Neuronal stem cell (in vitro differentiated cells): ENCODE measurements at places on chromosomes 11 and 22.

GRCh38 chr11:10358696-10359095 is 53.8 kb downstream of the ADM start:
- no peak for DNase-seq

- DNase-seq, result no peak
Observed at GRCh38 chr11:12806113-12806512, 131.9 kb downstream of the TEAD1 start.

- no peak for DNase-seq
Observed at GRCh38 chr22:46931881-46932280, 169.4 kb downstream of the TBC1D22A start.

GRCh38 chr11:33652431-33652830 is 48.2 kb downstream of the C11orf91 start:
- no peak for DNase-seq

GRCh38 chr11:86147004-86147403 is 78.1 kb upstream of the PICALM start:
- no peak for DNase-seq

DNA sequence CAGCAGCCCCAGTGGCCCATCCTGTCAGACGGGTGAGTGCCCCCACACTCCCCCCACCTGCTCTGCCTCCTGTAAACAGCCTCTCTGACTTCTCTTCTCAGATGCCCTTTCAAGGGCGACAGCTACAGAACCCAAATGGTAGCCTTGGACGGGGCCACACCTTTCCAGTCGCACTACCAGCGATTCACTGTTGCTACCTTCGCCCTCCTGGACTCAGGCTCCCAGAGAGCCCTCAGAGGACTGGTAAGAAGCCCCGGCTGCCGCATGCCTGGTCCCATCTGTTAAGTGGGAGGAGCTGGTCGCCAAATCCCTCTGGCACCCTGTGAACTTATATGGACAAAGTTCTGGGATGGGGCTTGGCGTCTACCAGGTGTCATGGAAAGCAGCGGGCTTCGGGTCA is 6.2 kb downstream of the ZP1 start:
- DNase-seq, result no peak

- DNase-seq, result no peak
Observed at GRCh38 chr11:65743681-65744025, 23.1 kb upstream of the RNASEH2C start.

DNA sequence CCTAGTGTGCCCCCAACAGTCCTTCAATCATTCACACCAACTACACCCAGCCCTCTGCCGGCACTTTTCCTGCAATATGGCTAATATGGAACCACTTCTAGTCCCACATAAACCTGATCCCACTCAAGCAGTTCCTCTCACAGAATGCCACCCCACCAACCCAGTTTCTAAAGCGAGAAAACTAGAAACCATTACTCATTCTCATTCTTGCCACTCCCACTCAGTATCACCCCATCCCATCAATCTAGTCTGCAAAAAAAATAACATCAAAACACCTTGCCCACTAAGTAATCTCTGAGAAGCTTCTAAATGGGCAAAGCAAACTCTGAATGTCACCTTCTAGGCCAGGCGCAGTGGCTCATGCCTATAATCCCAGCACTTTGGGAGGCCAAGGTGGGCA is 17.9 kb downstream of the NAP1L4 start:
- DNase-seq, result no peak

GRCh38 chr11:61129639-61130523 is 27.6 kb downstream of the CD5 start:
- peak; percentile 85 for DNase-seq

- no peak for DNase-seq
Observed at GRCh38 chr11:67055812-67056211, 835 bp upstream of the RHOD start.

GRCh38 chr11:61873588-61874376 is 17.6 kb downstream of the FADS3 start:
- DNase-seq, result no peak

- DNase-seq, result no peak
Observed at GRCh38 chr11:656426-656825, 19.4 kb downstream of the DRD4 start.

DNA sequence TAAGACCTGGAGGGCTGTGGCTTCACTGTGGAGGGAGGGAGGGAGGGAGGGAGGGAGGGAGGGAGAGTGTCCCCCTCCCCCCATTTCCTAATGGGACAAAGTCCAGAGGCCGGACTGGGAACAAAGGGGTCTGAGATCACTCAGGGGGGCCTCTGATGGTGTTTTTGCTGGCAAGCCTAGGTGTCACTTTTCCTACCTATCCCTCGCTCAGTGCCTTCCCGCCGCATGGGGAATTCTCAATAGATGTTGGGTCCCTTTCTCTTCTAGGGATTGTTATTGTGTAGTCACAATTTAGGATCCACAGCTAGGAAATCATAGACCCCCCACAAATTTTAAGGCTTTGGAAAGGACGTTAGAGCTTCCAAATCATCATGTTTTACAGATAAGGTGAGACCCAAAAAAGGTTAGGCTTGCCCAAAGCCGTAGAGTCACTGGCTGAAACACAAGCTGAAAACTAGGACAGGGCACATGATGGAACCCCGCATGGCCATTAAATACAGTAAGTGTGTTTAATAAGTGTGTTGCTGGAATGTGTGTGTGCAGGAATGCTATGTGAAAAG is 4.8 kb upstream of the FTH1 start:
- DNase-seq, result no peak

DNA sequence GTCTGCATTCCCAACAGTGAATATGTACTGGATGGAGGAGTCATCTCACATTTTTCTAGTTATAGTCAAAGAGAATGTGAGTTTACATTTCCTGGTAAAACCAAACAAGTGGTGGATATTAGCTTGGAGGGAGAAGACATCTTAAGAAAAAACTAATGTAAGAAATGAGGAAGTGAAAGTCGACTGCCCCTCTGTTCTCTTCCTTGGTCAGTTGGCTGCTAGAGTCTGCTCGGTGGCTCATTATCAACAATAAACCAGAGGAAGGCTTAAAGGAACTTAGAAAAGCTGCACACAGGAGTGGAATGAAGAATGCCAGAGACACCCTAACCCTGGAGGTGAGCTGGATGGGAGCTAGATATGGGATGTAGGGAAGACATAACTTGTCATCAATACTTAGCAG is 5.8 kb downstream of the SLC22A9 start:
- DNase-seq, result no peak

DNA sequence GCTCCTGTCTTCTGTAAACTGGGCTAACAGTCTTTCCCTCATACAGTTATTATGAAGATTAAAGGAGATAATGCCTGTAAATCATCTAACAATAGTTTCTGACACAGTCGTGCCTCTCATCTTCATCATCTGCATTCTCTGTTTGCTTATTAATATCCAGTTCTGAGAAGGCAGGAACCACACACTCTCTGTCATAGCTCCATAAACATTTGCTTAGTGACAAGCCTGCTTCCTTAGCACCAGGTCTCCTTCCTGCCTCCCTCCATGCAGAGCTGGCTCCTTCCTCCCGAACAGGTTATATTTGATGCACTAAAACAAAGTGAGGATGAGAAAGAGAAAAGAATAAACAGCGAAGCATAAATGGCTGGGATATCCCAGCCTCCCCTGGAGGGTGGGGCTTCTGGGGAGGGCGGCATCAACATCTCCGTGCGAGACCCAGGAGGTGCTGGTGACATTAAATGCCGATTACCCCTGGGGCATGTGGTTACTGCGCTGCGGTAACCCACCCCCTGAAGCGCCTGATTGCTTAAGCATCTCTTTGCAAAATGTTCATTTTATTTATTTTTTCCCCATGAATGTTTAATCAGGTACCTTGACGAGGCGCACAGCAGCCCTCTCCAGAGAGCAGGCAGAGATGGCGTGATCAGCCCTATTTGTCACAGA is 404.9 kb downstream of the NXPE2 start:
- DNase-seq, result no peak

DNA sequence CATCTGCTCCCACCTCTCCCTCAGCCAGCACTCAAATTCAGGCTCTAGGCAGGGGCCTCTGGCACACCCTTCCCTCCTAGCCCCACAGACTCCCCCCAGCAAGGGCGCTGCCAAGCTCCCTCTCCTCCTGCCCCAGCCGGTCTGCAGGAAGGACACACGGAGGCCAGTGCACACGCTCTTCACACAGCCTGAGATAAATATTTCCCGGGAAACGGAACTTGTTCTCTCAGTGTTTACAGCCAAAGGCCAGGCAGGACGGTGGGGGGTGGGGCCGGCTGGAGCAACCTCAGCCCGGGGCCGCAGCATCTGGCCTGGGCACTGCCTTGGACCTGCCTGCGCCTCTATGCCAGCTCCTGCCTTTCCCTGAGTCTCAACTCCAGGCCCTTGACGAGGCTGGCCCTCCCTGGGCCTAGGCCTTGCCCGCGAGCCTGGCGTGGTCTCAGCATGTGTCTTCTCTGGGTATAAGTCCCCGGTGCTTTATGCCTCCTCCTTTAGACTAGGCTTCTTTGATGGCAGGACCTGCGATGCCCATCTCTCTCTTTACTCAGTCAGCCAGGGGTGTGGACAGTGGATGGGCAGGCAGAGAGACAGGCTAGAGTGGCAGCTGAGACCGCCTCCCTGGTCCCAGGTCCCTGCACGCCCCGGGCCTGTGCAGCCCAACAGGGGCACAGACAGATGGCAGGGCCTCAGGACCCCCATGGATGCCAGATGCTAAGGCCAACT is 48.4 kb downstream of the PDE2A start:
- DNase-seq, result no peak

GRCh38 chr11:35033011-35033410 is 106.0 kb upstream of the CD44 start:
- no peak for DNase-seq

GRCh38 chr11:103842191-103842590 is 194.2 kb upstream of the DDI1 start:
- DNase-seq, result no peak

- DNase-seq, result no peak
Observed at GRCh38 chr11:8593455-8593854, 573 bp downstream of the STK33 start.

DNA sequence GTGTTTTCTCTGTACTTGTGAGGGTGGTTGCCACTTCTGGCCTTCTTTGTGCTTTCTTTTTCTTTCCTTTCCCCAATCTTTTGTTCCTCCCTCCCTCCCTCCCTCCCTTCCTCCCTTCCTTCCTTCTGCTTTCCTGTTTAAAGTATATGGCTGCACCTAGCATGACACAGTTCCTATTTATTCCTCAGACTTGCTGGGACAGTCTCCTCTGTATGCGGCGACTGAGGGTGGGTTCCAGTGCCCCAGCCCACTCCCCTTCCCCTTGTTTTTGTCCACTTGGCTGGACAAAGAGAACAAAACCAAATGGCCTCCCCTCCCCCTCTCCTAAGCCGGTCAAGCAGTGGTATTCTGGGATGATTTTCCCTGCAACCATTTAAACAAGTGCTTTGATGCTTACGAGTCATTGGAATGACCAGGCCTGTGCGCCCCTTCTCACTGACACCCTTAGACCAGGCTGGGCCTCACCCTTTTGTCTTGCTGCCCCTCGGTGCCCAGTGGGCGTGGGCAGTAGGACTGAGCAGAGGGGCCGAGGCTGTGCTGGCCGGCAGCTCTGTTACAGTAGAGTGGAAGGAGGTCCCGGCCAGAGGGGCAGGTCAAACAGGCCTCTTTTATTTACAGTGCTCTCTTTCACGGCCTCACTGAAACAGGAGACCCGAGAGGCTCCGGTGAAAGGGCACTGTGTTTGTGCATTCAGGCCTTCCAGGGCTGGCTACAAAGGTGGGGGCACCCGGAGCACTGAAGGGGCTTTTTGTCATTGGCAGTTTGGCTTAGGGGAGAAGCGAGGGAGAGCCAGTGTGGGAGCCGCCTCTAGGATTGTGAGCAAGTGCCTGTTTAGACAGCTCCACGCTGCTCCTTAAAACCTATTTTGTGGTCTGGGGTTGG is 32.2 kb downstream of the ZBTB16 start:
- DNase-seq, result peak; percentile 86

- DNase-seq, result no peak
Observed at GRCh38 chr22:40479887-40480538, 109.6 kb downstream of the SGSM3 start.

GRCh38 chr22:16774911-16775500 is 50.2 kb downstream of the XKR3 start:
- no peak for DNase-seq

DNA sequence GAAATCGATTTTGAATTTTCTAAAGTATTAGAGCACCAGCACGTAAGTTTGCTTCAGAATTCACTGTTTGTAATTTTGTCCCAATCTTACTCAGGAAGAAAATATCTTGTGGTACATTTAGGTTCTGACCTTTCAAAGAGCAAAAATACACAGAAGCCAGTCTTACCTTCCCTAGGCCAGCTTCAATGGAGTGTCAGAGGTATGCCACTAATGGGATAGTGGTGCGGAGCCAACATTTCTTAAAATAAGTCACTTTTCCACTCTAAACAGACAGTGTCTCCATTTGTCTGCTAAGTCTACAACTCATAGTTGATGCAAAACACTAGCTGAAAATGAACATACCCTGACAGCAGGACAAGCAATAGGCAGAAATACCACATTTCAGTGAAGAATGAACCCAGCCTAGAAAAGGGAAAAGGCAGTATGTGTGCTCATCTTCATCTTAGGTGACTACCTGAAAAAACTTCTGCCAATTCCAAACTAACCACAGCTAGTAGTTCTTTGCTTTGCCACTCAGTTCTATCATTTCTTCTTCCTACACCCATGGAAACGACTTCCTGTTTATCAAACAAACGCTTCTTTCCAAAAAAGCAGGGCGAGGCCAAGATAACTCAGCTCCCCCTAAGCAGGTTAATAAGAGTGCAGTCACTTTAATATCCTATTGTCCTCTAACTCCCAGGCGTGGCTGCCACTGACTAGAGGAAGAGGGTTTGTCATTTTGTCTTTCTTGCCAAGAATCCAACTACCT is 94.0 kb upstream of the APOA1 start:
- DNase-seq, result no peak

DNA sequence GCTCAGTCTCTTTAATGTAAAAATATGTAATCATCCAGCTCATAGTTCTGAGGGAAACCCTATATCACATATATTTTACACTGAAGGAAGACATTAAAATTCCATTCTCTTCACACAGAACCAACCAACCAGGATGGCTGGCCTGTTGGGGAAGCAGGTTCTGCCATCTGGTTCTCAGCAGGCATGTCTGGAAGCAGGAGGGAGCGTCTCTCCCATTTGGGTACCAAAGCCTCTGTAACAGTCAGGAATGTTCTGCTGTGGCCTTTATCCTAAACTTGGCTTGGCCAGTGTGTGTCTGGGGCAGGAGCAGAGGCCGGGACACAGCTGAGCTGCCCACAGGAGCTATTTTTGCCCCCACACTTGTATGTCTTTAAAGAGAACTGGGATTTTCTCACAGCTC is 29.2 kb downstream of the SGSM3 start:
- no peak for DNase-seq
